Colonic mucosa (tissue), 4 donors: ENCODE measurements at places on chromosomes 1 and 21. TPM values are rescaled to one million over a fixed set of nuclear protein-coding genes. Genes with fewer than 3 reads are reported as not detected.

DNA sequence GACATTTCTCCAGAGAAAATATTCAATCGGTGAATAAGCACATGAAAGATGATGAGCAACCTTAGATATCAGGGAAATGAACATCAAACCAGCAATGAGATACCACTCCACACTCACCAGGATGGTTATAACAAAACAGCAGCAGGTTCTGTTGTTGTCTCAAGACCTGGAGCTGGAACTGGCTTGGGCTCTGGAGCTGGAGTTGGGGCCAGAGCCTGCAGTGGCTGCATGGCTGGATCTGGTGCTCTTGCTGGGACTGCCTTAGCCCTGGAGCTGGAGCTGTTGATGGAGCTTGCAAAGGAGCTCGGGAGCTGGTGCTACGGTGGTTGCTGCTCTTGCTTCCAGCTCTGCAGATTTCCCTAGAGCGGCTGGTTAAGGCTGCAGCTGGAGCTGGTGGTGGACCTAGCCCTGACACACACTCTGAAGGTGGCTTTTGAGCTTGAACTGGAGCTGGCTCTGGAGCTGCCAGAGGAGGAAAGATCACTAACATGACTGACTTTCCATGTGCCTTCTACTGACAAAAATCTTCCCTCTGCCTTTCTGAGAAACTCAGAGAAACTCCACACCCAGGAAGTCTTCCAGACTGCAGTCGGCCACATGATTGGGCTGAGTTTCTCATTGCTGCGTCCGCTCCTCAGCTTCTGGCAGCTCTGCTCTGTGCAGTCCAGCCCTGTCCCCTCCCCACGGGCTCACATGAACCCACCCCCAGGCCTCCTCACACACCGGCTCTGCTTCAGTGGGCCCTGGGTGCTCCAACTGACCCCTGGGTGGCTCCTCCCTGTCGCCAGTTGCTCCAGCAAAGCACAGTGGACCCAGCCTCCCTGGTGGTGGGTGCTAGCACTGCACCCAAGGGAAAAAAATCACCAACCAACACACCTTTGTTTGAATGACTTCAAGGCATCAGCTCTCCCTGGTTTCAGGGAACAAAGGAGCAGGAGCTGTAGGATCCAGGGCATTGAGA, 139.1 kb upstream of the FMN2 start:
- DNase-seq = no peak

DNA sequence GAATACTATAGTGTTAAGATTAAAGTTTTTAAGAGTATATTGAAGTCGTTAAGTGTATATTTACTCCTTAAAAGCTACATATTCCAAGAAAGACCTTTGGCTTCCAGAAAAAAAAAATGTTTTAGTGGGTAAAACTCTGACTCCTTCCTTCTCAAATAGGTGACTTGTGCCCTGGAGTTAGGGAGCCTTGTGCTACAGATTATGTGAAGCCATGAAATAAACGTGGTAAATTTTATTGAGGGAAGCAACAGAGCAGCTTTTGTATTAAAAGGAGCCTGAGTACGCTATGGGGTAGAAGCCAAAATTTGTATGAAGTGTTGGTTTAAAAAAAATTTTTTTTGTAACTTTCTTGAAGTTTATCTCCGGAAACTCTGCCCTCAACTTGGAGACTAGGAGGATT, 994 bp downstream of the RO60 start:
- no peak for DNase-seq

GRCh38 chr1:205319081-205320018, 2.2 kb downstream of the NUAK2 start:
- peak; percentile 88 for DNase-seq

DNA sequence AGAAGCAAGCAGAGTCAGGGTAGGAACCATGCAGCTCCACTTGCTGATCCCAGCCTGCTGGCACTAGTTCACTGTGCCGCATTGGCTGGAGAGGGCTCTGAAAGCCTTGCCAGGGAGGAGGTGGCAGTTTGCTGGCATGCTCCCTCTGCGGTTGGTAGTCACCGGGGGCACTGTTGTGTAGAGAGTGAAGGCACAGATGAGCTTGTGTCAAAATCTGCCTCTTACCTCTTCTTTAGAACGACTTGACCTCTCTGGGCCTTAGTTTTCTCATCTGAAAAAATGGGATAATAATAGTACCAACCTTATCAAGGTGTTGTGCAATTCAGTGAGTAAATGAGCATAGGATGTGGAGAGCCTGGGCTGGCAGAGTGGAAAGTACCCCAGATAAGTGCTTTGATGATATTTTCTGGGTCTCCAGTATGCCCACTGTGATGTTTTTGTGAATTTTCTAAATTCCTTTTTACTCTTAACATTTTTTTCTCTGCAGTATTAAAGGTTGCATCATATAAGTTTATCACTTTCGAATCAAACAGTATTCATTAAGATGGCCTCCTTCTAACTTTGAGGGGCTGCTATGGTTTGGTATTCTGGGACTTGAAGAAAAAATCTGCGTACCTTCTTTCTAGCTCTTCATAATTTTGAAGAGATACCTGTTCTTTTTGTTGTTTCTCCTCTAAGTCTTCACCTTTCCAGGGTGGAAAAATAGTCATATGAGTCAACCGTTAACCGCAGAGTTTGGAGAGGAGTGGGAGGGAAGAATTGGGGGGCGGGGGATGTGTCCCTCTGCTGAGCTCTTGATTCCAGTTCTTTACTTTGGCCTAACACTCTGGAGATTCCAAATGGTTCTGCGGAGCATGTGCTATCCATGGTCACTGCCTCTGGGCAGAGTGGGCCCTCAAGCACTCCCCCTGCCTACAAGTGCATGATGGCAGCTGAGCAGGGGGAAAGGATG, 26.8 kb downstream of the SZRD1 start:
- DNase-seq = no peak

Gene STX12
- 49.2 TPM for total RNA-seq

Gene PIAS3
- 15.8 TPM for total RNA-seq

Gene KRTAP19-1
- total RNA-seq = not detected

Gene INSRR
- total RNA-seq = not detected
